Right ventricle myocardium superior (tissue), 1 donor: ENCODE measurements at places on chromosomes 4 and X.

DNA sequence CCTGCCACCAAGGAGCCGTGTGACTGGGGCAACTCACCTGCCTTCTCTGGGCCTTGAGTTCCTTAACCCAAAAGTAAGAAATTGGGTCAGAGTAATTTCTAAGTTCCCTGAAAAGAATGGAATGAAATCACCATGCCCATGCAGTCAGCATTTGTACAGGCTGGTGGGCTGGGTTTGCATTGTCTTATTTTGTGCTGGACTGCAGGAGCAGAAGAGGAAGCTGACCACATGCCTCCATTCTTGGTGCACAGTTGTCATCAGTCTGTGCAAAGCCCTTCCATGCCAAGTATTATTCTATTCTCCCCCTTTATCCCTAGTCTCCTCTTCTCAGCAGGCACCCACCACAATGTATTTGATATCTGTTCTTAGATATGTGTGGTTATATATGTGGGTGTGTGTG lies 56.3 kb downstream of the FHDC1 start:
- no peak for DNase-seq

- no peak for DNase-seq
Measured at GRCh38 chr4:3533423-3533820, 1.2 kb upstream of the LRPAP1 start.

- DNase-seq: no peak
Measured at GRCh38 chr4:59814402-59815010, 1385.6 kb upstream of the ADGRL3 start.

GRCh38 chr4:69532125-69532524 lies 36.4 kb upstream of the UGT2B4 start:
- DNase-seq: no peak

DNA sequence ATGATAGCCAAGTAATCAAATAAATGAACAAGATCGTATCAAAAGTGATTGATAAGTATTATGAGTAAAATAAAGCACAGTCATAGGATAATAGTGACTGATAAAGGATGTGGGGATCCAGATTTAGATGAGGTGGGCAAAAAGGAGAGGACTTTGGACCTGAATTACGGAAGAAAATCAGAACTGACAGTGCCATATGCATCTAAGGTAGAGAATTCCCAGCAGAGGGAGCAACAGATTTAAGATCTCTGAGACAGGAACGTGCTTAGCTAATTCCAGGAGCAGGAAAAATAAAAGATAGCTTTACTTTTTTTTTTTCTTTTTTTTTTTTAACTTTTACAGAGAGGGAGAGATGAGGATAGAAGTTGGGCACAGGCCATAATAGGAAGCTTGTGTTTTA lies 189.9 kb downstream of the NWD2 start:
- no peak for DNase-seq

DNA sequence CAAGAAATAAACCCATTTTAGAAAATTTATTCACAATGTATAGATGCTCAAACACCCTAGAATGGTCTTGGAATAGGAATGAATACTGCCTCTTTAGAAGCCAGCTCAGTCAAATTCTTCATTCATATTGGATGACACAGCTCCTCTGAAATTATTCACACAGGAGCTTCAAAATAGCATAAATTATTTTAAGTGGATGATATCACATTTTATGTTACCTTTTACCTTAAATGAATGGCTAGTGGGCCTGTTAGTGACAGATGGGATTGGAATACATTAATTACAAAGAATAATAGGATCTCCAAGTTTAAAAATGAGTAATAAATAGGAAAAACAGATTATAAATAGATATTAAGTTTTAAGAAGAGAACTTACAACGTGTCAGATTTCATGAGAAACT lies 184.4 kb downstream of the GABRB1 start:
- no peak for DNase-seq

- no peak for DNase-seq
Measured at GRCh38 chr4:108888769-108889168, 125.9 kb upstream of the ETNPPL start.

DNA sequence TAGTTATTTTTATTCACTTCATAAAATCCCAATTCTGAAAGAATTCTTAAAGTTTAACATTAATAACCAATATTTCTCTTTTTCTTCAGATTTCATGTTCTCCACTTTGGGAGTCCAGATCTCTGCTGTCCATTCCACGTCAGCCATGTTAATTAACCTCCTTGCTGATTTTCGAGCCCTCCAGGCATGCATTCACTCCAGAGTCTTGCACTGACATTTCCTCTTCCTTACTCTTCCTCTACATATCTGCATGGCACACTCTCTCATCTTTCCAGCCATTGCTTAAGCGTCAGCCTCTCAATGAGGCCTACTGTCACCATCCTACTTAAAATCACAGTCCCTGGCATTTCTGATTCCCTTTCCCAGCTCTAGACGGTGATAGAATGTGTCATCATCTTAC lies 144.8 kb downstream of the MAD2L1 start:
- DNase-seq: no peak

DNA sequence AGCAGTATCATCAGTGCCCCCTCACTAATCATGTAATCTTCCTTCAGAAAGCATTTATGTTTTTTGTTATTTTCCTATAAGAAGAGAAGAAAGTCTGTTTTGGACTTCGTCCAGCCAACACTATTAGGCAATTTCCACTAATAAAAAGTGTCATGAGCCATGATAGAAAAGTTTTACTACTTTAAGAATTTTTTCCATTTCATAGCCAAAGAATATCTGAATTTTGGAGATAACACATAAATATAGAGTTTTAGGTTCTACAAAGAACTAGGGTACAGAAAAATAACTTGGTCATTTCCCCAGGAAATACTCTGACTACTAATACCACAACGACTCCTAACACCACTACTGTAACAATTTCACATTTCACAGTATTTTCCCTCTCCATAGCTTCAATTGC lies 41.8 kb upstream of the VEGFC start:
- no peak for DNase-seq

- DNase-seq: no peak
Measured at GRCh38 chr4:148831945-148832344, 389.7 kb upstream of the NR3C2 start.

GRCh38 chr4:20506827-20507226 lies 193.4 kb upstream of the PACRGL start:
- no peak for DNase-seq

DNA sequence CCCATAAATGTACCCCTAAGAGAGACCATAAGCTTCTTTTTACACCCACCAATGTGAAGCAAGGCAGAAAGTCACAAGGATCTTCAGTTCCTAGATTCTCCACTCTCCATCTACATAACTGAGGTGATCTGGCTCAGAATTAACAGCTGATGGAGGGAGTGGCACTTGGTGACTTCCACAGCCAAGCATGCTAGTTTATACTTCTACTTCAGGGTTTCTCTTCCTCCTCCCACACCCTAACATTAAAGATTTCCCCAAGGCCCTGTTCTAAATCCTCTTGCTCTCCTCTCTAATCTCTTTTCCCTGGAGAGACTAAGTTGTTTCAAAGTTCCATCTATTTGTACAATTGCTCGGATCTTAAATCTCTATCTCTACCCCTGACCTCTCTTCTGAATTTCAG lies 81.1 kb downstream of the MBNL3 start:
- DNase-seq: no peak

- DNase-seq: no peak
Measured at GRCh38 chr4:159443975-159444374, 341.1 kb downstream of the RAPGEF2 start.

GRCh38 chr4:155889031-155889793 lies 14.3 kb upstream of the TDO2 start:
- no peak for DNase-seq

DNA sequence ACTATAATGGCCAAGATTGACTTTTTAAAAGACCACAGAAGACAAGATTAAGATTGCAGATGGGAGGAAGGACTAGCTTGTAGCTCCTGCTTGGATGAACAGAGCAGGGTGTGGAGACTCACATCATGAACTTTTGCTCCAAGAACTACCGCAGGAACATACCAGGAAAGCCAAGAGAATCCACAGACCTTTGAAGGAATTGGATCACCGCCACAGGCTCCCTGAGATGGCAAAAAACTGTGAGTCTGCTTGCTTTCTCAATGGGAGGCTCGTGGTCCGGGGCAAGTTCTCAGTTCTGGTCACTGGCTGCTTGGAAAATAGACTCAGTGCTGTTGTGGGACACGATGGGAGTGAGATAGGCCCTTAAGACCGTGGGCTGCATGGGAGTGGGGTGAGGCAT lies 276.6 kb downstream of the CCSER1 start:
- no peak for DNase-seq

GRCh38 chr4:118953276-118953675 lies 64.6 kb downstream of the SYNPO2 start:
- DNase-seq: no peak

DNA sequence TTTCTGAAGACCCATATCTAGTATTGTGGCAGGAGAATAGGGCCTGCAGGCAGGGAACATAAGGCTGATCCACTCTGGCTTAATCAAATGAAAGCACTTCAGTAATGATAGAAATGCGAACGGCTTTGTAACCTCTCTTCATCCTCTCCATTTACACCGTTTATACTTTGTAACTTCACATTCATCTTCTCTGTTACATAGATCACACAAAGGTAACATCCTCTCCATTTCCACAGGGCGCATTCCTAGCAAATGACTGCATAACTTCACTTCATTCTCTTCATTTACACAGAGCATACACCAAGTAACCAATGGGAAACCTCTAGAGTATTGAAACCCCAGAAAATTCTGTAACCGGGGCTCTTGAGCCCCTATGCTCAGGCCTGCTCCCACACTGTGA lies 65.5 kb upstream of the SLC34A2 start:
- no peak for DNase-seq

DNA sequence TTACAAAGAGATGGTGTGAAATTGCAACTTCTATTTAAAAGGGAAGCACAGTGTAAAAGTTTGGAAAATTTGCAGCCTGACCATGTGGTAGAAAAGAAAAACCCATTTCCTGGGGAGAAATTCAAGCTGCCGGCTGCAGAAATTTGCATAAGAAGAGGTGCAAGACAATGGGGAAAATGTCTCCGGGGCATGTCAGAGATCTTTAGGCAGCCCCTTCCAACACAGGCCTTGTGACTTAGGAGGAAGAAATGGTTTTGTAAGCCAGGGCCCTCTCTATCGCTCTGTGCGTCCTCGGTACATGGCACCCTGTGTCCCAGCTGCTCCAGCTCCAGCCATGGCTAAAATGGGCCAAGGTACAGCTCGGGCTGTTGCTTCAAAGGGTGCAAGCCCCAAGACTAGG lies 40.4 kb downstream of the CCDC158 start:
- no peak for DNase-seq

DNA sequence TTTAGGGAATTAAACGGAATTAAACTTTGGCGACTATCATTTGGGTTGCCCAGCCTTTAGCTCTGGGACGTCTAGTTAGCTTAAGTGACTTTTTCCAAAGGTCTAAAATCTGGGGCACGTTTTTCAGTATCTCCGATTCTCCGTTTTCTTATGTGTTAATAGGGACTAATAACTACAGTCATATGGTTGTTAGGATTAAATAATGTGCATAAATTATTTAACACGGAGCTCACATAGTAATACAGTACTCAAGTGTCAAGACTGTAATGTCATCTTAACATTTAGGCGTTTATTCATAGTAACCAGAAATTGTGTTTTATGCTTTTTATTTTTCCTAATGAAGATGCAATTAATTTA lies 466 bp upstream of the CCNA2 start:
- no peak for DNase-seq
